ENCODE measurements at places on chromosomes 12 and 14.
A peak's percentile ranks its signal among the peaks of the same experiment; 100 is the strongest.

- no peak for DNase-seq
Observed at GRCh38 chr12:39743655-39744054, 124.1 kb upstream of the ABCD2 start.

DNA sequence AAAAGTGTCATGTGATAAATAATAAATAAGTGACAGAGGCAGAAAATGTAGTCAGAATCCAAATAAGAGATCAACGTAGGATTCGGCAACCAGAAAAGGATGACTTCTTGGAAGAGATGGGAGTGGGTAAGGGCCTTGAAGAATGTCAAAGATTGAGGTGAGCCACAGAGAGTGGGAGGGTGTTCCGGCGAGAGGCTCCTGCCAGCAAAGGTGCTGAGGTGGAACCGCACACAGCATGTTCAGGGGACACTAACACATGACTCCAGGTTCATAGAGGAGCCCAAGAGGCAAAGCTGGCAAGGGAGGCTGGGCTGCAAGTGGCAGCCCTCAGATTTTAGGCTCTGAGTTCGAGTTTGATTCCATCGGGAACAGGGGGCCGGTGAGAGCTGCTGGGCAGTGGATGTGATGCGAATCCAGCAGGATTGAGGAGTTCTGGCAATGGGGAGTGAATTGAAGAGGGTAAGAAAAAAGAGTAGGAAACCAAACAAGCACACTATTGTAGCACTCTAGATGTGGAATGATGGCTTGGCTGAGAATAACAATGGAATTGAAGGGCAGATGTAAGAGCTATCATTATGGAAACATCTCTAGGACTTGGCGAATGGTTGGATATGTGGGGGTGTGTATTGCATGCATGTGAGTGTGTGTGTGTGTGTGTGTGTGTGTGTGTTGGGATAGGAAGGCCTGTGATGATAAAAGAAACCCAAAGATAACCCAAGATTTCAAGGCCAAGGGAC lies 36.5 kb downstream of the LRRC74A start:
- peak; percentile 16 for DNase-seq

- no peak for DNase-seq
Observed at GRCh38 chr14:68020999-68021663, 201.6 kb downstream of the RAD51B start.

GRCh38 chr12:90253674-90254181 lies 545.1 kb upstream of the ATP2B1 start:
- peak; percentile 65 for DNase-seq

DNA sequence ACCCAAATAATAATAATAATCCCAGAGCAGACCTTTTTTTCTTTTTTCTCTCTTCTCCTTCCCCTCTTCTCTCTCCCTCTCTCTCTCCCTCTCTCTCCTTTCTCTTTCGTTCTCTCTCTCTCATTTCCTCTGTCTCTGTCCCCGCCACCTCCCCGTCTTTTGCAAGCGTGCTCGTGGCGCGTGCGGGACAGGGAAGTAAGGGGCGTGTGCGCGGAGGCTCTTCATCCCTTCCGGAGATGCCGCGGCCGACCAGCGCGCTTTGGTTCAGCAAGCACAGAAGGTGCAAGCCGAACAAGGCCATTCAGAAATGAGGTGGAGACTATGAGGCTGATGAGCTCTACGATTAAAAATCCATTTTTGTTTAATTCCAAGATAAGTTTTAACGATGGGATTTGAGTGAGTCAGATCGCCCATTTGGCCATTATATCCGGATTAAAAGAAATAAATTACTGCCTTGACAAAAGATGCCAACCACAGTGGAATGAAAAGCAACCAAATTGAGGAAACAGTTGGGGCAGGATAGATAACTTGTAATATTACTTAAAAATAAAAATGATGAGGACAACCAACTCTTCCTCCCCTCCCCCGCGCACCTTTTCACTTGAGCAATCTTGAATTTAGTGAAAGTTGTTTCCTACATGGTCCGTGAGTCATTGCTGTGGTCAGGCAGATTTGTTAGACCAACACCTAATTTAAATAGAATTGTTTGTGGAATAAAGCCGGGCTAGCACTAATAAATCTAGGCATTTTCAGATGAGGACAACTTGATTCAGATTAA lies 1.2 kb upstream of the AMIGO2 start:
- peak; percentile 80 for DNase-seq

DNA sequence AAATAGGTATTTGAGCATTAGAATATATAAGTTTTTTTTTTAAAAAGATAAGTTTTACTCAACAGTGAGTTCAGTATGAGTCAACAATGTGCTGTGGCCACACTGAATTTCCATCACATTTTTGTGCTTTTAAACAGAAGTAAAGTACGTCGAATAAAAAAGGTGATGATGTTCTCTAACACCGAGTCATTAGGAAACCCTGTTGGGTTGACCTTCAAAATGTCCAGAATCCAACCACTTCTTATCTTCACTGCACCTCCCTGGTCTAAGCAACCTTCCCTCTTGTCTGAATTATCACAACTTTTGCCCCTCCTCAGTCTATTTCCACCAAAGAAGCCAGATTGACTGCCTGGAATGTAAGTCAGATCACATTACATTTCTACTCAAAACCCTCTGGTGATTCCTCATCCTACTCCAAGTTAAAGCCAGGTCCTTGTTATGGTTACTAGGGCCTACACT lies 43.0 kb upstream of the SYCP3 start:
- DNase-seq: peak; percentile 28

- DNase-seq: no peak
Observed at GRCh38 chr14:54182419-54183045, 214.3 kb upstream of the CDKN3 start.

DNA sequence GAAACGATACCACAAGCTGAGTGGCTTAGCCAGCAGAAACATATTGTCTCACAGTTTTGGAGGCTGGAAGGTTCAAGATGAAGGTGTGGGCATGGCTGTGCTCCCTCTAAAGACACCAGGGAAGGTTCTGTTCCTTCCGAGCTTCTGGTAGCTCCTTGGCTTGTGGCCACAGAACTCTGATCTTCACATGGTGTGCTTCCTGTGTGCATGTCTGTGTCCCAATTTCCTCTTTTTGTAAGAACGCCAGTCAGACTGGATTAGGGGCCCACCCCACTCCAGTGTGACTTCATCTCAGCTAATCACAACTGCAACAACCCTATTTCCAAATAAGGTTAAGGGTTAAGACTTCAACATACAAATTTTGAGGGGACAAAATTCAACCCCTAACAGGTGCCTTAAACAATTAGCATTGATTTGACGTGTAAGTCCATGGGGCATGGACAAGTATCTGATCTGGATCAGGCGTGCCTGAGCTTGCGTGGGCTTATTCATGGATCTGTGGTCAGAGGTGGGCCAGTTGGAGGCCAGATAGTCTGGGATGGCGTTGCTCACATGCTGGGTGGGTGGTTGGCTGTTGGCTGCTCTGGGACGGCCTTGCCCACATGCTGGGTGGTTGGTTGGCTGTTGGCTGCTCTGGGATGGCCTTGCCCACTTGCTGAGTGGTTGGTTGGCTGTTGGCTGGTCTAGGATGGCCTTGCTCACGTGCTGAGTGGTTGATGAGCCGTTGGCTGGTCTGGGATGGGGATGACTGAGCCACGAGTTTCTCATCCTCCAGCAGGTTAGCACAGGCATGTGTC lies 88.5 kb downstream of the LGMN start:
- DNase-seq: no peak

- DNase-seq: no peak
Observed at GRCh38 chr14:100130521-100130920, 28.9 kb downstream of the DEGS2 start.

DNA sequence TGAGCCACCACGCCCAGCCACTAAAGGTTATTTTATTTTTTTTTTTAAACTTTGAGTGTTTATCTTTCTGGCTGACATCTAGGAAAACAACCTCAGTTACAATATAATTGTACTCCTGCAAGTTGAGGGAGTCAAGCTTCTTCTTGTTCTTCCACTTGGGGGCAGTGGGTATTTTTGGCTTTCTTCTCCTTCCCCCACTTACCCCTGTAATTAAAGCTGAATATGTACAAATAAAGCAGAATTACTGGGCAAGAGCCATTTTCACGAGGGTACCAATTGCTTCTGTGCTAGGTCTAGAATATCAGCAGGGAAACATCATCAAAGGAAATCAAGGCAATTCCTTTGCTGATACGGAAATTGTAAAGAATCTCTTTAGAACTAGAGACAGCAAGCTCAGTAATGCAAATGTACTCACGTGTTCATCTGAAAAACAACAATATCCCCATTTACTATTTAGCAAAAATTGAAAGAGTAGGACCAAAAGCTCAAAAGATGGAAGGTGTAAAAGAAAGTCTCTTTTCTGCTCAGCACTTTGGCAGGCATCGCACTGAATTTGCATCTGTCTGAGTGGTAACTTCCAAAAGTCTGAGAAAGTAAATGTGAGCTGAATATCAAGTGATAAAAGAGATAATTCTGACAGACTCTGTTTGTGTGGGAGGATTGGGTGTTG lies 72.8 kb downstream of the TAOK3 start:
- DNase-seq: no peak

DNA sequence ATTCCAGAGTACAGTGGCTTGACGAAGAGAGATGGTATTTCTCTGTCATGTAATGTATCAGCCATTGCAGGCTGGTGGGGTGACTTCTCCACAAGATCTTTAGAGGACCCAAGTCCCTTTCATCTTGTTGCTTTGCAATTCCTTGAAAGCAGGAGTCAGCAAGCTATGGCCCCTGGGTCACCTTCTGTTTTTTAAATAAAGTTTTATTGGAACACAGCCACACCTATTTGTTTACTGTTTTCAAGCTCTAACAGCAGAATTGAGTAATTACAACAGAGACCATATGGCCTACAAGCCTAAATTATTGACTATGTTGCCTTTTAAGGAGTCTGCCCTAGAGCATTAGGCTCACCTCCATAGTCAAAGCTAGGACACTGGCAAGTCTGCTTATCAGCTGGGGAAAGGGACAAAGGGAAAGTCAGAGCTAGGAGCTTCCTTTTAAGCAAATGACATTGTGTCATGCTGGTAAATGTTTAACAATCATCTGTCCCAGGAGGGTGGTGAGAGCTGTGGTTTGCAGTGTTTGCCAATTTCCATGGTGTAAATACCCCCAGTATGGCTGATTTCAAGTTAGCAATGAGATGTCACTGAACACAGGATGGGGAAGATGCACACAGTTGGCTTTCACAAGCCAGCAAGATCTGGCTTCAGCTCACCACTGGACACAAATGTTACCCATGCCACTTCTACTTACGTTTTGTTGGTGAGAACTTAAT lies 87.7 kb upstream of the PWP1 start:
- DNase-seq: no peak

DNA sequence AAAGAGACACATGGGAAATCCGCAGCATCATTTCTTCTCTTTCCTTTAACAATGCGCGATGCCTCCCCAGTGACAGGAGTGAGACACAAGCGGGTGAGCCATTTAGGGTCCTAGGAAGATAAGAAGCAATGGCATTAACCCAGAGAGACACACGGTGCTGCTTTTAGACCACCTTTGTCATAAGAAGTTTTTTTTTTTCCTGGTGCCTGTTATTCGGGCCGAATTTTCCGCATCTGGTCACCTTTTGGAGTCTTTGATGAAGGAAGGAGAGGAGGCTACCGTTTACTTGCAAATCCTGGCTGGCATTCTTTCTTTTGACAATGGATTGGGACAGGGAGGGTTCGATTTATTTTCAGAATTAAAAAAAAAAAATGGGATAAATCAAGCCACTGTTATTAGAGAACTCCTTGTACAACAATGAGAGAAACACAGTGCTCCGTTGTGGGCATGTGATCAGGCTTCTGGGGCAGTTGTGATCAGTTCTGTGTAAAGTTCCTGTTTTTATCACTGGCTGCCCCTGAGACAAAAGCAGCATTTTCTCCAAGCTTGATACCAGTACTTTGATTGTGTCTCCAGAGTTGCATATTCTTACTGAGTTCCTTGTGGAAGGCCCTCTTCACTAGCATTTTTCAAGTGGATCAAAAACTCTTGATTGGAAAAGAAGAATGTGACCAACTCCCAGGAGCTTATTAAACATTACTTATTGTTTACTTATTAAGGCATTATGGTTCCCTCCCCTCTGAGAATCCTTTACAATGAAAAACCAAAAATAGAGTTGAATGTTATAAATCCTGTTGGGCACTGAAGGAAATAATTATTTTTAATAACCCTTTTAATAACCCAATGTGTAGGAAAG lies 1.1 kb downstream of the DIP2B start:
- DNase-seq: peak; percentile 17

DNA sequence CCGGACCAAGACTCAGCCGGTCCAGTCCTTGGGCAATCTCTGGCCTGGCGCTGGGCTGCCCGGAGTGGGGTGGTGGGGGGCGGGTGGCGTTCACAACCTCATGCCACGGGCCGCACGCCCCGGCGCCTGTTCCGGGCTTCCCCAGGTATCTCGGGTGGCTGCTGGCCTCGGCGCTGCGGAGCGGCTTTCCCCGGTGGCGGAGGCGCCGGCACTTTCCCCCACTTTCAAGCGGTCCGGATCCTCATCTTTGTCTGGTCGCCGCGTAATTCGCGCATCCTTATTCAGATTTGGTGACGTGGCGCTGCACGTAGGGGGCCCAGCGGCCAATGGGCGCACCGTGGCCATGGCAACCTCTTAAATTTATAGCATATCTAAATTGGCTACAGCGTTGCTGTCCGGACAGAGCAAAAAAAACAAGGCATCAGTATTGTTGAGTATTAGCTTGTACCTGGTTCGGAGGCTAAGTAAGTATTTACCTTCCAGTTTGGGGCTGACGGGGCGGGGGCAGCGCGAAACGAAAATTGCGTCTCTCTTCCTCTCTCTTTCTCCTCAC lies at the start of gene LHX5:
Gene LHX5 (minus strand): TSS at position 253 of the 553 bp plus-strand sequence. CDS start 373 bp downstream, outside the sequence.
- no peak for DNase-seq

DNA sequence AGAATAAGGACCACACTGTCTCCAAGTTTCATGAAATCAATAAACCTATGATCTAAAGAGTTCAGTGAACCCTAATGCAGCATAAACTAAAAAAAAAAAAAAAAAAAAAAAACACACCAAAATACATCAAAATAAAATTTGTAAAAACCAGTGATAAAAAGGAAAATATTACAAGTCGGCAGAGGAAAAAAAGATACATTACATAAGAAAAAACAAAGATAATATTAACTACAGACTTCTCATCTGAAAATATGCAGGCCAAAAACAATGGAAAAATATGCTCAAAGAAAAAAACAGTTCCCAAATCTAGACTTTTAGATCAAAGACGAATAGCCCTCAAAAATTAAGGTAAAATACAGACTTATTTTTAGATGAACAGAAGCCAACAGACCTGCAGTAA lies 27.6 kb downstream of the MED13L start:
- no peak for DNase-seq

DNA sequence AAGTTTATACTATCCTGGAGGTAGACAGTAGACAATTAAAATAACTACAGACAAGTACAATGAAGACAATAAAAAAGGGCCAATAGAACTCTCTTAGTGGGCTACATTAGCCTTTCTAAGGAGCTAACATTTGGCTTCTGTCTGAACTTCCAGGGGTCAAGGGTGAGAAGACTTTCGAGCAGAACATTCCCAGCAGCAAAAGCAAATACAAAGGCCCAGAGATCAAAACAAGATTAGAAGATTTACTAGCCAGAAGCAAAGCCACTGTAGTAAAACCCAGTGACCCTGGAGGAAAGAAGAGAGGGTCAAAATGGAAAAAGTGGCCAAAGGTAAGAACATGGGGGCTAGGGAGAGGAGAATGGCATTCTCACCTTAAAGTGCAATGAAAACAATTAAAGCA lies 63.2 kb downstream of the ATP2B1 start:
- no peak for DNase-seq

DNA sequence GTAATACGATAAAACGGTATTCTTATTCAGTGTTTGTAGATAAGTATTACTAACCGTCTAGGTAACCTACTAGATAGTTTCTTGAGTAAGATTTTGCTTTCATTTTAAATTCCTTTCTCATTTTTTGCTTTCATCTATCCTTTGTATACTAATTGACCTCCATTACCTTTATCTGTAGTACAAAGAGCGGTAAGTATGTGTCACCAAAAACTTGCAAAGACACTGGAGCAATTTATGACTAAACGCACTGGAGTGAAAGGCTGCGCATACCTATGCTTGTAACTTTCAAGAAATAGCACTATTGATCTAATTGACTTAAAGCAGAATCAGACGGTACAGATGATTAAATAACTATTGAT lies 1.7 kb downstream of the ARHGAP5 start:
- DNase-seq: peak; percentile 48
